Spleen (tissue), 13 donors: ENCODE measurements at places on chromosomes 1 and 21.

- no peak for DNase-seq
Measured at GRCh38 chr1:4745560-4745959, 91.2 kb downstream of the AJAP1 start.

- no peak for DNase-seq
Measured at GRCh38 chr1:192969091-192969490, 90.1 kb downstream of the UCHL5 start.

- peak; percentile 63 for DNase-seq
Measured at GRCh38 chr1:228062085-228062791, 20.3 kb upstream of the ARF1 start.

DNA sequence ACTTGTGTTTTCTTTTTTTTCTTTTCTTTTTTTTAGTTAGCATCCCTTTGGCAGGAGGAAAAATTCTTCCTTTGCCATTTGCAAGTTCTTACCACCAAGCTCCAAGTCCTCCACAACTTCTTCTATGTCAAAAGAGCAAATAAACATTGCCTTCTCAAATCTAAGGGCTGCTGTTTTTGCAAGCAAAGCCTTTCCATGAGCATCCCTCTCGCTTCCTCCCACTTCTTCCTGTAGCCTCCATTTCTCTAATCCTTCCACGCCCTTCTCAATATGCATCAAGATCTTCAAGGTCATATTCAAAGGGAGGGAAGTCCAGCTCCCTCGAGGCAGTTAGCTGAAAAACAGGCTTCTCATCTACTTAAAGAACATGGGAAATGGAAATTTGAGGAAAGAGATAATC is 147.1 kb downstream of the ADSS2 start:
- no peak for DNase-seq
